Neuronal stem cell (in vitro differentiated cells): ENCODE measurements at places on chromosomes 12 and 14.

- no peak for DNase-seq
These were observed 23.5 kb downstream of the AKAP6 start for GRCh38 chr14:32352631-32353030.

DNA sequence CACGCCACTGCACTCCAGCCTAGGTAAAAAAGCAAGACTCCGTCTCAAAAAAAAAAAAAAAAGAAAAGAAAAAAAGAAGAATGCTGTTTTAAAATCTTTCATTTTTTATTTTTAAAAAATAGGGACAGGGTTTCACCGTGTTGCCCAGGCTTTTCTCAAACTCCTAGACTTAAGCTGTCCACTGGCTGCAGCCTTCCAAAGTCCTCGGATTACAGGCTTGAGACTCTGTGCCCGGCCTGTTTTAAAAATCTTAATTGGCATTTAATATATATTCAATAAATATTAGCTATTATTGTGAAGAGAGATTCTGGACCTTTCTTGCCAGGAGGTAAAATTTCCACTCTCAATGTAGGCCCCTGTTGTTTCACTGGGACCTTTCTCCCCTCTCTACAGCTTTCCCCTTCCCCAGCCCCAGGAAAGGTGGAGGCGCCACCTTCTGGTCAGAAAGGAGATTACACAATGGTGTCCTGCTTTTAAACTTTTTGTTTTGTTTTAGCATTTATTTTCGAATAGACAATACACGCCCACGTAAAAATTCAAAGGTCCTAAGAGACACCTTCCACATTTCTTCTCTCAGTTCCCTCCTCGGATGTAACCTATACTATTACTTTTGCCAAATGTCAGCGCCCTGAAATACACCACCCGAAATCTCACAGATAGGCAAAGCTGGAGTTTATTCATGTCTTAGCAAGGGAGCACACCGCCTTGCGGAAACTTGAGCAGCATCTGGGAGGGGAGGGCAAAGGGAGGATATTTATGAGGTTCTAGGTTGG is 23.8 kb upstream of the PHC1 start:
- peak; percentile 74 for DNase-seq

DNA sequence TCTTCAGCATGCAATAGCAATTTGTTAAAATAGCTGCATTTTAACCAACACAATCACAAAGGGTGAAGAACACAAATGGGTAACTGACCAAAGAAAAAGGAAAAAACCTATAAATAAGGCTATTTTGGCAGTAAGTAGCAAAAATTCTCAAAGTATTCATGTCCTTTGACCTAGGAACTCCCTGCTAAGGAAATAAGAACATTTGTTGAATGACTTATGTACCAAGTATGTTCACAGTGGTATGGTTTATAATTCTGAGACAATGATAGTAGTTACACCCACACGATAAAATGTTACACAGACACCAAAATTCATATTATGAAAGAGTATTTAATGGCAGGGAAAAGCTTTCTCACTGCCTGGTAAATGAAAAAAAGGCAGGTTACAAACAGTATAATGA is 16.9 kb downstream of the CCDC88C start:
- DNase-seq, result no peak

DNA sequence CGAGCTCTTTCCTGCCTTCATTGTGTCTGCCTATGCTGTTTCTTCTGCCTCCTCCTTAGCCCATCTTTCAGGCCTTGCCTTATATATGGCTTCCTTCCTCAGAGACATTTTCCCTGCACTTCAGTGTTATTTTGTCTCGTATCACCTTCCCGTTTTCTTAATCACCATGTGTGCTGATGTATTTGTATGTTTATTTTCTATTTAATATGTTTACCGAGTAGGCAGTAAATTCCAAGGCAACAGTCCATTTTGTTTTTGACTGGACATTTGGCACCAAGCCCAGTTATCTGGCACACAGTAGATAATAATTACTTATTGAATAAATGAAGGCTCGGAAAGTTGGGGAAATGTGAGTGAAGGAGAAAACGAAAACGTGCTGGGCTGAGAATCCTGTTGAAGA is 4.6 kb upstream of the POU6F1 start:
- DNase-seq, result no peak

- DNase-seq, result no peak
These were observed 8.6 kb upstream of the ANKRD9 start for GRCh38 chr14:102518063-102518648.

DNA sequence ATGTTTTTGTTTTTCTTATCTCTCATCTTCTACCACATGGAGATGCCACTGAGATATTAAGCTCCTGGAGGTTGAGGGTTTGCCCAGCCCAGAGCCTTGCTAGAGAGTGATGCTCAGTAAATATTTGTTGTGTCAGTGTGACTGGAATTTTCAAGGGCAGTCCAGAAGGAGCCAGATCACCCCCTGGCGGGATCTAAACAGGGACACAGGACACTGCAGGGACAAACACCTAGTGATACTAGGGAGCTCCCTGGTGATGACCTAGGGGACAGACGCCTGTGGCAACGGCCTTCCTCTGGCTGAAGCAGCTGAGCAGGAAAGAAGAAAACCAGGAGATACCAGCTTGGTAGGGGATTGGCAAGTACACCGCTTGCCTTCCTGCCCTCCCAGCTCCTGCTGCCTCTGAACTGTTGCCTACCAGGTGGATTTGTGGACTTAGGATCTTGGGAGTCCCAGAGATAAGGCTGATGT is 714.4 kb upstream of the TBX3 start:
- no peak for DNase-seq

- no peak for DNase-seq
These were observed 105.2 kb downstream of the ZFC3H1 start for GRCh38 chr12:71558445-71558844.

GRCh38 chr14:80055226-80055625 is 156.1 kb downstream of the DIO2 start:
- no peak for DNase-seq

DNA sequence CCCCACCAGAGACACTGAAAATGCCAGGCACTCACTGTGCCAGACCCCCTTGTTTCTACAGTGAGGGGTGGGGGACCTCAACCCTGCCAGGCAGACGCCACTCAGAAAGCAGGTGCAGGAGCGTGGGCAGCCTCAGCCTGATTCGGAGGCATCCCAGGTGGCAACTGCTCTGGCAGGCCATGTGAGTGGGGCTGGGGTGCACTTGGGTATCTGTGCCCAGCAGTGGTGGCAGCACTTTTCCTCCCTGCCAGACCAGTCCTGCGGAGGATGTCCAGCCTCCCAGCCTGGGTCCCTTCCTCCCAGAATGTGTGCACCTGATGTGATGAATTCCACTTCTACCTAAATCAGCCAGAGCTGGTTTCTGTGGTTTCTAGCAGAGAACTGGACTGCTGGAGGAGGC is 13.4 kb upstream of the TTC7B start:
- no peak for DNase-seq

- DNase-seq, result no peak
These were observed 40.2 kb downstream of the SH2B3 start for GRCh38 chr12:111445726-111446581.

GRCh38 chr12:117333331-117333881 is 28.0 kb downstream of the NOS1 start:
- DNase-seq, result peak; percentile 2

DNA sequence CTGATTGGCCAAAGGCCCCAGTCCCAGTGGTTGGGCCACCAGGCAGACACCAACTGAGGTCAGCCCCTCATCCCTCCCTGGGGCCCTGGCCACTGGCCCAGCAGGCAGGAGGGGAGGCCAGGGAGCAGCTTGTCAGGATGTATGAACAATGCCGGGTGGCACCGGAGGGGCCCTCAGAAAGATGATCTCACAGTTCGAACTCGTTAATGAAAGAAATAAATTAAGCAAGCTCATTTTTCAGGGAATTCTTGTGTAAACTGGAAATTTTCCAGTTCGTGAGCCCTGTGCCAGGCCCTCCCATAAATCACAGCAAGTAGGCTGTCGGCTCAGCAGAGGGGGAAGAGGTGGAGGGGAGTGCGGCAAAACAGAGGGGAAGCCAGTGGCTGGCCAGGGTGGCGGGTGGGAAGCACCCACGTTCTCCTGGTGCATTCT is 177.0 kb upstream of the VASH1 start:
- DNase-seq, result no peak

- no peak for DNase-seq
These were observed 323.8 kb downstream of the RGS6 start for GRCh38 chr14:72256055-72256454.

- DNase-seq, result no peak
These were observed 148.4 kb downstream of the CHST11 start for GRCh38 chr12:104604995-104605675.

DNA sequence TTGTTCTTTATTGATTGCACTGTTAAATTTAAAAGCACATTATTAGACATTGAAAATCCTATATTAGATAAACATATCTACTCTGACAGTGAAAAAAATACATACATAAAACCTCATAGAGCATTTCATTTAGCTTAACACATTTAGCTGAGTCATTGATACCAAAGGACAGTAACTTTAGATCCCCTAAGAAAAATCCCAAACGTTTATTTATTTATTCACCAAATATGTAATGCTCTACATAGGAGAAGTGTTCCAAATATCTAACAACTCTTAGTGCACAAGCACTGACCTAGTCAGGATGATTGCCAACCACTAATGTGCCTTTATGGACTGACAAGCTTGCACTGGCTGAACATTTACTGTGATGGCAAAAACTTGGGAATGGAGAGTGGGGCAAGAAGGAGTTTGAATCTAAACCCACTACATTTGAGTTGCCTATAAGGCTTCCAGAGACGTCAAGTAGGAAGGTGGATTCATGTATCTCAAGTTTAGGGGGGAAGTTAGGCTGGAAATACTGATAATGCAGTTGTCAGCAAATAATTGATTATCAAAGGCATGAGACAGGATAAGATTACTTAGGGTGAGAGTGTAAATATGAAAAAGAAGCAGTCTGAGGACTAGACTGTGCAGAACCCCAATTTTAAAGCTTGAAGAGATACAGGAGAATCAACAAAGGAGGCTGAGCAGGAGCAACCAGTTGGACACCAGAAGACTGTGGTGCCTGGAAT is 156.4 kb downstream of the PLCZ1 start:
- DNase-seq, result no peak

- DNase-seq, result no peak
These were observed 25.1 kb downstream of the GRIP1 start for GRCh38 chr12:66653796-66654195.

DNA sequence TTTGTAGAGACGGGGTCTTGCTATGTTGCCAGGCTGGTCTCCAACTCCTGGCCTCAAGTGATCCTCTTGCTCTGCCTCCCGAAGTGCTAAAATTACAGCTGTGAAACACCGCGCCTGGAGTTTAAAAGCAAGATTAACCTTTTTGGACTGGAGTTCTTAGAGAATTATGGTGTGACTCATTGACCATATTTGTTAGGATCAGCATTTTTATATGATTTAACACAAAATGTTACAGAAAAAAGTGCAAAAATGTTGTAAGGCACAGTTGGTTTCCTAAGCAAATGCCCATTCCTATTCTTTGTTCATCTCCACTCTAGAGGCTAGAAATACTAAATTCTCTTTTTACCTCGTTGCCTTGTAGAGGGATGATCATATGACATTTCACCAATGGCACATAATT is 27.6 kb downstream of the SLC35E3 start:
- DNase-seq, result no peak

DNA sequence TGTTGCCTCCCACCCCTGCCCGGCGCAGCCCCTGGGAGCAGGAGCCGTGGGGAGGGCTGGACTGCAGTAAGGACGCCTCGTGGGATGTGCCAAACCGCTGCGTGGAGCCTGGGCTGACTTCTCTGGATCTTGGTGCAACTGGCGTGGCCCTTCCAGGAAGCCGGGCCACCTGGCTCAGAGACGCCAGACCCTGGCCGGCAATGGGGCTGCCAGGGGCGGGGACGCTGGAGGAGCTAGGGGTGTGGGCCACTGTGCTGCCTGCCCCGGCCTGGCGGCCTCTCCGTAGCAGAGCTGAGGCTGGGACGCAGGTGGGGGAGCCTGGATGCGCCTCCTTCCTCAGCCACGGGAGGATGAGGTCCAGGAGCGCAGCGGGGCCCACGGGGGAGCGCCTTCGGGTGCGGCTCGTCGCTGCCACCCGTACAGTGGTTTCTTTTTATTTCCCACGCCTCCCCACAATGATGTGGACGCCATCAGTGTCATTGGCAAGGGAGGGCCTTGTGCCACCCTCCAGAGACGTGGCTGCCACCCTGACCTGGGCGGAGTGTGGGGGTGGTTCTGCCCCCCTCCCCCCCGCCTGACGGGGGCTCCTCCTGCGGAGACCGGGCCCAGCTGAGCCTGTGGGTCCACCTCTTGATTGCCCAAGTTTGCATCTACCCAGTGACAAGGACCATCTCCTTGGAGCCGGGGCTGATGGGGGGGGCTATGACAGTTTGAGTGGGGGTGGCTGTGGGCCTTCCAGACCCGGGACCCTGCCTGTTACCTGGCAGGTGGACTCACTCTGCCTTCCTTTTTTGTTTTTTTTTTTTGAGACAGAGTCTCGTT is 11.3 kb downstream of the DDX51 start:
- no peak for DNase-seq

DNA sequence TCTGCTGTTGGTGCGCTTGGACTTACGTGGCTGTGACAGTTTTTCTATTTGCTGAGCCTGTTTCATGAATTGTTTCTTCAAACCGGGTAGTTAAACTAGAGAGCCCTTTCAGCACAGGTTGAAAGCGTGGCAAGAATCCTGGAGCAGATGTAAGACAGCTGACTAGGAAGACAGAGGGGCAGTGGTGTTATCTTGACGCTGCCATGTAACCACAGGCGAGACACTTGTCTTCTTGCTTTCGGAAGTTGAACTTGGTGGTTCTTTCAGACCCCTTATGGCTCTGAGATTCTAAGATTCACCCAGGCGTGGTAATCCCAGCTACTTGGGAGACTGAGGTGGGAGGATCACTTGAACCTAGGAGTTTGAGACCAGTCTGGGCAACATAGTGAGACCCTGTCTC is 4.3 kb downstream of the EMP1 start:
- DNase-seq, result no peak

DNA sequence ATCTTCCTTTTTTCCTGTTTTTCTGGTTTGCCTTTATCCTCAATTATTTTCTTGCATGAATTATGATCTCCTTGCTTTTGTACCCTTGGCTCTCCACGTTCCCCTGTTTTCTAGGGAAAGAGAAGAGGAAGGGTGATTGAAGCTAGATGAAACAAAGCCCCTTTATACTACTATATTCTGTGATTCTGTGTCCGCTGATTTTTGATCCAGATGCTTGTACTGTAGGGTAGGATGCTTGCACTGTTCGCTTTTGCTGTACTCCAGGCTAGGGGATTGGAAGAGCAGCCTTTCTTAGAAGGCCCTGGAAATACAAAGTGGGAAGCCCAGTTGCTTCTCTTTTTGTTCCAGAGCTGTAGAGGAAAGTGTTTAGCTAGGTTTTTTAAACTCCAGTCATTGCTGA is 35.1 kb upstream of the KLHDC2 start:
- DNase-seq, result no peak

DNA sequence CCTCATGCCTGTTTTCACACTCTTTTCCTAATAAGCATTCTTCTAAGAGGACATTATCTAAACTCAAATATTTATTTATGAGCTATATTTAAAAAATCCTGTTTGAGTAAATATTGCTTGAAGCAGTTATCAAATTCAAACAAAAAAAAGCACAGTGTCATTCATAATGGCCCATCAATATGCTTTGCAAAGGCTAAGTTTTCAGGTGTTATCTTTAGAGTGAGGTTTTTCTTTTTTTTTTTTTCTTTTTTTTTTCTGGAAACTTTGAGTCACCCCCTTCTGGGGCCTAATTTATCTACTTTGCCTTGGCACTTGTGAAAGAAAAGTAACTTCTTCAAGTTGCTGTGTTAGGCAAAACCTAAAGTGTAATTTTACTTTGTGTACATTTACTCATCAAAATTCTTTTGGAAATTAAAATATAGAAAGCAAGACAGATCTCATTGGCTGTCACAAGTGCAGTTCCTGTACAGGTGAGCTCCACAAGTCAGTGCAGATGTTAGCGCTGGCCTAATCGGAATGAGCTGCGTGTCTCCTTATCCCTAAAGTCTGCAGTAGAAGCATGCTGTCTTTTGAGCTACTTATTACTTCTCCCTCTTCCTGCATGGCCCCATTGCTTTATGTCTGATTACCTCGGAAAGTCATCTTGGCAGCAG is 53.3 kb downstream of the GLT1D1 start:
- DNase-seq, result no peak
